ENCODE measurements at places on chromosomes 16 and 17.
A peak's percentile ranks its signal among the peaks of the same experiment; 100 is the strongest.

DNA sequence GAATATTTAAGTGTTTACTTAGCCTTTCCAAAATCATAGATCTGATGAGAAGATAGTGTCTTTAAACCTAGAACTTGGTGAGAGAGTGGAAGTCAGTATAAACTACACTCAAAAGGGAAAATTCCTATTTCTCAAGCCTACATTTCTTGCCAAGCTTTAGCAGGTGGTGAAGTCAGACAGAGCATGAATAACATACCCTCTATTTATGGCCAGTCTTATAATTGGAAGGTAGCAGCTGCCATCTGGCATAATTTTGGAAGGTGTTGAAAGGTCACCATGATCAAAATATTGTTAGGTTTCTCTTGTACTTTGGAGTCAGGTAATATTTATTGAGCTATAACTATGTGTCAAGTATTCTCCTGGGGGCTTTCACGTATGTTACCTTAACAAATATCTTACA is 729.3 kb upstream of the KIF2B start:
- no peak for DNase-seq

- DNase-seq: no peak
Observed at GRCh38 chr16:84916850-84917249, 94.5 kb downstream of the ZDHHC7 start.

- no peak for DNase-seq
Observed at GRCh38 chr17:61587807-61588660, 3.0 kb downstream of the NACA2 start.

- DNase-seq: no peak
Observed at GRCh38 chr17:3977387-3977786, 13.2 kb upstream of the ATP2A3 start.

DNA sequence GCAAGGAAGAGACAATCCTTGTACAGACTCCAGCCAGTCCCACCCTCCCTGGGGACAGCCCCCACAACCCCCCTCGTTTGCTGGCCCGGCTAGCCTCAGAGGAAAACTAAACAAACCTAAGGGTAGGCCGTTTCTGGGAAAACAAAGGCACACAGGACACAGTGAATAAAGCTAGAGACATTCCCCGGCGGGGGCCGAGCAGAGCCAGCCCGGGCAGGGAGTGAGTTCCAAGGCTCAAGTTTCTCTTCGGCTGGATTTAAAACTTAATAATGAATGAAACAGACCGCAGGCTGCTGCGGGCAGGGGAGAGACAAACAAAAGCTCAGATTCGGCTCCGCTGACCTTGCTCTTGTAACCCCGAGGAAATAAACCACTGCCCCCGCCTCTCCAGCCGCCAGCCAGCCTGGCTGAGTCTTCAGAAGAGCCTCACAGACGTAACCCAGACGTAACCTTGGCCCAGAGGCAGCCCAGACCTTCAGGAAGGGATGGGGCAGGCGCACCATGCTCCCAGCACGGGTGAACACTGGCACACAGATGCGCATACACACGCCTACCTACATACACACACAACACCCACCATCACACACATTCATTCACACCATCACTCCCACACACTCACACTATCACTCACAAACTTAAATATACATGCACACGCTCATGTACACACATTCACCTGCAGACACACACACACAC is 216.0 kb downstream of the ZNF423 start:
- no peak for DNase-seq

- DNase-seq: no peak
Observed at GRCh38 chr17:7020894-7021664, 1.8 kb upstream of the BCL6B start.

- DNase-seq: no peak
Observed at GRCh38 chr17:77854083-77854758, 104.3 kb upstream of the TNRC6C start.

DNA sequence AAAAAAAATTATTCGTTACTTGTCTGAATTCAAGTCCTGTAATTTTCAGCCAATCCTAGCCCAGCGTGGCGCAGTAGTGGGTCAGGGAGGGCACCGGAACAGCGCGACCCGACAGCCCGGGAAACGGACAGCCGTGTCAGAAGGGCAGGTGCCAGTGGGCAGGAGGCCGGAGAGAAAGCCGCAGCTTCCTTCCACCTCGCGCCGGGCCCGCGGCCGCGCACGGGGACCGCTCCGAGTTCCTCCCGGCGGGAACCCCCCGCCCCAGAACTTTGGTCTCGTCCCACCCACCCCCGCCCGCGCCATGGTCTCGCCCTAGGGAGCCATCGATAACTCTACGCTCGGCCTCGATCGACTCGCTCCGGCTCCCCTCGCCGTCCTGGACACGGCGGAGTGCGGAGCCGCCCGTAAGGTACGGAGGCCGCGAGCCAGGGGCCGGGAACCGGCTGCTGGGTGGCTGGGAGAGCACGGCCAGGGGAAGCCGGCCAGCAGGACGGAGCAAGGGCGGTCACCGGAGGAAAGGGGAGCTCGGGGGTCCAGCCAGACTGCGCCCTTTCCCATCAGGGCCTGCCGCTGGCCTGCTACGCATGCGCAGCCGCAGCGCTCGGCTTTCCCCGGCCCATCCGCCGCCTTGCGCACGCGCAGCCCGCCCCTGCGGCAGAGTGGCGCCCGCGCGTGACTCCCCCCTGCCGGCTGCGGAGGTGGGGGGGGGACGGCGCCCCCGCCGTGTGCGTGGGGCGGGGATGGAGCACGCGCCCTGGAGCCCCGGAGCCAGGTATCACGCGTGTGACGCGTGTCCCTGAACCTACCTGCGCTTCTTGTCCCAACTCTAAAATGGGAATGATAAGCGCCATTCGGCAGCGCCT is at the start of gene MLST8:
TSS of gene MLST8 (plus strand) at position 351 of the 863 bp plus-strand sequence. CDS start 632 bp downstream, outside the sequence.
- DNase-seq: peak; percentile 71

DNA sequence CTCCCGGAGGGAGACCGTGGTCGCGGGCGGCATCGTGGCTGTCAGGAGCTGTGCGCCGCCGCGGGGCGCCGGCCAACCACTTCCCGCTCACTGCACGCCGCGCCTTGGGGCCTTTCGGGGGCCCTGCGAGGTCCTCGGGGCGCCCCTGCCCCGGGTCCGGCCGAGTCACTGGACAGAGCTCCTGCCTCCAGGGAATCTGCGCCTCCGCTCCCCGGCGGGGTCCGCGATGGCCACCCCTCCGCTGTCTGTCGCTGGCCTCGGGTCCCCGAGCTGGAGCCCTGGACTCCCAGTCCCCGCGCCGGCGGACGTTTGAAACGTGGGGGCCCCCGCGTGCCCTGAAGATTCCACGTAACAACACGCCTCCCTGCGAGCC is at the start of gene QRICH2:
TSS of gene QRICH2 (minus strand) at position 311 of the 373 bp plus-strand sequence. CDS start at position 33, 278 bp downstream.
- no peak for DNase-seq
